ENCODE measurements at places on chromosomes 1 and 21. TPM values are rescaled to one million over a fixed set of nuclear protein-coding genes. Genes with fewer than 3 reads are reported as not detected.

The PBX1 gene
- total RNA-seq: not detected

DNA sequence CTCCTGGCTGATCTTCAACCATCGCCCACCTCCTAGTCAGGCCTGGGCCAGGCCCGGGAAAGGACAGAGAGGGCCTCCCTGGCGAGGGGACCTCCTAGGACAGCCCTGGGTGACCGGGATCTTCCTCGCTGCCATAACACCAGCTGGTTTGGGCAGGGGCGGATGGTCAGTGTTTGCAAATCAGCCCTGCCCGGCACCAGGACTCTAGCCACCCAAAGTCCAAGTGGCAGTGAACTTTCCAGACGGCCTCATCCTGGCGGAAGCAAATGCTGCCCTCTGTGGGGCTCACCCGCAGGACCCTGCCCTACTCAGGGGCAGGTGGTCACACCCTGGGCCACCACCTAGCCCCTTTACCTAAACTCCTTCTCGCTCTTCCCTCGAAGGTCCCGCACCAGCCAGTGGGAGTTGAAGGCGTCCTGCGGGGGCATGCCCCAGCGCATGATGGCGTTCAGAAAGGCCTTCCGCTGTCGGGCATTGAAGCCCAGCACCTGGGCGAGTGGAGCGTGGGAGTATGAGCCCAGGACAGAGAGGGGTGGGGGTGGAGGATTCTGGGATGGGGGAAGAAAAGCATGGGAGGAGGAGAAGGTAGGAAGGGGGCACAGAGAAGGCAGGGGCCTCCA, 55.3 kb downstream of the CHD5 start:
- peaks cover 2% of the 10 kb centered on the region for H3K27me3 ChIP-seq

- H3K27ac ChIP-seq: no peak overlapping the region
- no peak overlapping the region for H3K4me3 ChIP-seq
- H3K4me1 ChIP-seq: peaks cover 7% of the 10 kb centered on the region
- peaks cover 2% of the 10 kb centered on the region for H3K36me3 ChIP-seq
- peaks cover 89% of the 10 kb centered on the region for H3K27me3 ChIP-seq
These were observed 5.2 kb upstream of the EVI5 start for GRCh38 chr1:92790081-92790480.

GRCh38 chr1:221141096-221141495, 261.9 kb downstream of the HLX start:
- no peak overlapping the region for H3K27ac ChIP-seq
- no peaks in the 10 kb centered on the region for H3K36me3 ChIP-seq
- no peaks in the 10 kb centered on the region for H3K27me3 ChIP-seq
- no peak overlapping the region for H3K4me3 ChIP-seq
- no peaks in the 10 kb centered on the region for H3K4me1 ChIP-seq

DNA sequence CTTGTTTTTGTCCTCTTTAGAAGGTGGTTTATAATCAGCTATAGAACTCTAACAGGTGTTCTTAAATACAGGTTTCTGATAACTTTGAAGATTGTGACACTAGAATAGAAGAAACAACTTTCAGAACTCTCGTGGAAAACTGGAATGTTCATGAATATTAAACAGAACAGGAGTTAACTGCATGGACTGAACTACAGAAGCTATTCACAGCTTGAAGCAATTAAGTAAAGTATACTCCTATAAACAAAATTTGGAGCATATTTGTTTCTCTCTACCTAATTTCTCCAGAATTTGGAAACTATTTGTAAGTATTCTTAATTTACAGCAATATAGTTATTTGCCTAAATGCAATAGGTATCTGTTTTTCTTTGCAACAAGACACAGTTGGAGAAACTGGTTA, 824.8 kb downstream of the ADGRL2 start:
- DNase-seq: no peak
- H3K4me1 ChIP-seq: no peaks in the 10 kb centered on the region
- no peaks in the 10 kb centered on the region for H3K36me3 ChIP-seq

The C8A gene
- not detected for total RNA-seq

GRCh38 chr1:231420299-231420958, 1.7 kb downstream of the EGLN1 start:
- peaks cover 50% of the 10 kb centered on the region for H3K4me1 ChIP-seq
- H3K4me3 ChIP-seq: peak overlapping the region; percentile 88
- peaks cover 31% of the 10 kb centered on the region for H3K36me3 ChIP-seq
- peak overlapping the region; percentile 93 for H3K27ac ChIP-seq
